ENCODE measurements at places on chromosomes 5 and 9.

DNA sequence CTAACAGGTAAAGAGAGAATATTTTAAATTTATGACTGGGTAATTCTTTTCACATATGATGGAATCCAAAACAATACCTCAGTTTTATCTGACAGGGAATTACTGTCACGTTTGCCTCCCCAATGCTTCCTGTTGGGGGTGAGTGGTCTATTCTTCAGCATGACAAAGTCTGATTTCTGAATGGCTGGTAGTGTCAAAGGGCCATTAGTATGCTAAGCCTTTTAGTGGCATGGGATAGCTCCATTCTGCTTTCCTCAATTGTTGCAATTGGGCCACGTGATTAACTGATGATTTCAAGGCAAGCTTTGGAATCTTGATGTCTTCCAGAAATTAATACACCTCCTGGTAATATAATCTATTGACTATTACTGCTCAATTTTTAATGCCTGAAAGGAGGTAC, 14.7 kb upstream of the NDUFS4 start:
- no peak for DNase-seq

GRCh38 chr5:133841831-133842750, 126.3 kb downstream of the C5orf15 start:
- no peak for DNase-seq

- DNase-seq: peak; percentile 29
Observed at GRCh38 chr5:89769975-89770374, 639.6 kb downstream of the CETN3 start.

DNA sequence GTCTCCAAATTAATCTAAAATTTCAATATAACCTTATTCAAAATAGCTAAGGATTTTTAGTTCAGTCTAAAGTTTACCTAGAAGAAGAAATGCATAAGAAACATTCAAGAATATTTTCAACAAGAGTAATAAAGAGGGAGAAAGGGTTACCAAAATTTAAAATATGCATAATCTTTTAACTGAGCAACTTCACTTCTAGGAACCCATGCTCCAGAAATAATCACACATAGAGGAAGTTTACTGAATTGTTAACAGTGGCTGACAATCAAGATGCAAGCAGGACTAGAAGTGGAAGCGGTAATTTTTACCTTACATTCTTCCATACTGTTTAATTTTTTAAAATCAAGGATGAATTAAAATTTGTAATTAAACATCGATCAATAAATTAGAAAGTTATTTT, 1.9 kb downstream of the PJA2 start:
- no peak for DNase-seq

- DNase-seq: no peak
Observed at GRCh38 chr9:27929841-27930240, 356.6 kb upstream of the C9orf72 start.

DNA sequence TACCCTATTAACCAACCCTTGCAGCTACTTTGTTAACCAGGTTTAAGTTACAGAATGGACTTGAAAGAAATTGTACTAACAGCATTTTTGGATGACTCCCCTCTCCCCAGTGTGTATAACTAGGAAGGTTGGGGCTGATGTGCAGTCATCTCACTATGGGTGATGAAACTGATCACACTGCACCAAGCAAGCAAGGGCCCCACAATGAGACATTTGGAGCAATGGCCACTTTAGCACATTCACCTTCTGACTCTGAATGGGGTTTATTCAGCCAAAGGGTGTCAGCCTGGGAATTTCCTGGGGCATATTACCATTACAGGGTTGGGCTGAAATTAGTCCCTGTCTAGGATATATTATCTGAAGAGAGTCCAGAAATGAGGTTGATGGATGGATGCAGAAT, 18.7 kb upstream of the CYFIP2 start:
- no peak for DNase-seq

DNA sequence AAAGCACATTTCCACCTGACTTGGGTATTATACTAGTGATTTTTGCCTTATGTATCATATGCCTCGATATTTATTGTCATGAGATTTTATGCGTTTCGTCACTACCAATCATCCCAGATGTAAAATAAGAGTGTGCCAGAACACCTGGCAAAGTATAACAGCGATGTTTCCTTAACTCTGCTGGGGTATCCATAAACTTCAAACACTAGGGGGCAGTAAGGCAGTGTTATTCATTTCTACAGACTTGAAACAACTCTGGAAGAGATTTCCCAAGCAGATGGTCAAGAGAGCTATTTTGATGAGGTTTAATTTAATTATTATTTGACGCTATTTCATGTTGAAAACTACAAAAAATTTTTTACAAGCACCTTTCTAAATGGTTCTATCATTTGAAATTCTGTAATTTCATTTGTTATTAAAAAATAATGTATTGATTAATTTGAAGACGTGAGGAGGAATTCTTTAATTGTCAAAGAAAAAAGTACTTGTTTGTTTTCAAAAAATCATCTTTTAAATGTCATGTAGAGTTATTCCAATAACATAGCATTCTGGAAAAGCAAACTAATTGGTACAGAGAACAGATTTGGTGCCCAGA, 388.5 kb upstream of the CTNND2 start:
- DNase-seq: peak; percentile 3

DNA sequence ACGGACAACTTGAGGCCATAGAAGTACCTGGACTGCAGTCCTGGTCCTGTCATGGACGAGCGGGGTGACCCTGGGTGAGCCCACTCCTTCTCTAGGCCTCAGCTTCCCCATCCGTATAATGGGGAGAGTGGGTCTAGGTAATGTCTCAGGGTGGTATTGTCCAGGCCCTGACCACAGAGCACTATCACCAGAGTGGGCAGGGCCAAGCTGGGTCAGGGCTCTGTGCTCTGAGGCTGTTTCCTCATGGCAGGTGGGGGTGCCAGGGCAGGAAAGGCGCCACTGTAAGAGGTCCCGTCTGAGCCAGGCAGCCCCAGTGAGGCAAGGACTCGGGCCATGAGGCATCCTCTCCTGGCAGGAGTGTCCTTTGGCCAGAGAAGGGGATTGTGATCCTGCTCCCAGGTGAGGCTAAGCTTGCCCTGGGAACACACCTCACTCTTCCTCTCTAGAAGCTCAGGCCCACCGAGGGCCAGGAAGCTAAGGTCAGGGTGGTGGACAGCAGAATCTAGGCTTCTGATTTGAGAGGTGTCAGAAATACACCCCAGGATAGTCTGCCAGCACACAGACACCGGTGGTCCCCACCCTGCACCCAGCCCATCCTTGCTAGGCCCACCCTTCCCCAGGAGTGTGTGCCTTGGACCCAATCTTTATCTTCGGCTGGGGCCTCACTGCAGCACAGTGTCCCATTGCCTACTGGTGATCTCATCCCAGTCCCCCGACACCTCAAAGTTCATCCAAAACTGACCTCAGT, 1.5 kb upstream of the MYOZ3 start:
- DNase-seq: no peak

DNA sequence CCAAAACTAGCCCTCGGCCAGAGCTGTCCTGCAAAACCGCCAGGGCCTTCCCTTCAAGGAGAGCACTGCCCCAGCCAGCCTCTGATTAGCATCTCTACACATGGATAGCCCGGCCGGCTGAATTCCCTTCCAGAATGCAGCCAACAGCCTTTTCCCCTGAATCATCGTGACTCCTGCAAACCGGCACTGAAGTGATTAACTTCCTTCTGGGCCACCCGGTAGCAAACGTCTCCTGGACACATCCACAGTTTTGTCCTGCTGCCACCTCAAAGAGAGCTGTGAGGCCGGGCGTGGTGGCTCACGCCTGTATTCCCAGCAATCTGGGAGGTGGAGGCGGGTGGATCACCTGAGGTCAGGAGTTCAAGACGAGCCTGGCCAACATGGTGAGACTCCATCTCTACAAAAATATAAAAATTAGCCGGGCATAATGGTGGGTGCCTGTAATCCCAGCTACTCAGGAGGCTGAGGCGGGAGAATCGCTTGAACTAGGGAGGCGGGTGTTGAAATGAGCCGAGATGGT, 21.1 kb upstream of the EEIG1 start:
- peak; percentile 77 for DNase-seq

GRCh38 chr5:132872788-132873118, 715 bp upstream of the LEAP2 start:
- no peak for DNase-seq
